Activated effector memory CD4-positive, alpha-beta T cell treated with anti-CD3 and anti-CD28 coated beads, Interleukin-2, amount 50 U/mL, for 16 hours (primary cell): ENCODE measurements at places on chromosomes 12 and 14.

DNA sequence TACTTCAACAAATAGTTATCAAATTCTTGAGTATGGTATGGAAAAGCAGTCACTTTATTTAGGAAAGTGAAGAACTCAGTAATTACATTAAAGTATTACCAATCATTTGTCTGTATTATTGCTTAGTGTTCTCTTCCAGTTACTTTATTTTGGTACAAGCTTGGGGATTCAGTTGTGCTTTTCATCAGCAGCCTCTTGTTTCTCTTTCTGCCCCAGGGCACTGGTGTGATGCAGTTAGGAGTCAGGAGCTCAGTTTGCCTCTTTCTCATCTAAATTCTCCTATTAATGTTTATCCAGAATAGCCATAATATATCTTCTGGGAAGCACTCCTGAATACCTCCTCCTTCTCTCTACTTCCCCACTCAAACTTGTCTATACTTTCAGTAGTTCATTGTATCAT, 25.7 kb downstream of the PMCH start:
- no peak for DNase-seq

DNA sequence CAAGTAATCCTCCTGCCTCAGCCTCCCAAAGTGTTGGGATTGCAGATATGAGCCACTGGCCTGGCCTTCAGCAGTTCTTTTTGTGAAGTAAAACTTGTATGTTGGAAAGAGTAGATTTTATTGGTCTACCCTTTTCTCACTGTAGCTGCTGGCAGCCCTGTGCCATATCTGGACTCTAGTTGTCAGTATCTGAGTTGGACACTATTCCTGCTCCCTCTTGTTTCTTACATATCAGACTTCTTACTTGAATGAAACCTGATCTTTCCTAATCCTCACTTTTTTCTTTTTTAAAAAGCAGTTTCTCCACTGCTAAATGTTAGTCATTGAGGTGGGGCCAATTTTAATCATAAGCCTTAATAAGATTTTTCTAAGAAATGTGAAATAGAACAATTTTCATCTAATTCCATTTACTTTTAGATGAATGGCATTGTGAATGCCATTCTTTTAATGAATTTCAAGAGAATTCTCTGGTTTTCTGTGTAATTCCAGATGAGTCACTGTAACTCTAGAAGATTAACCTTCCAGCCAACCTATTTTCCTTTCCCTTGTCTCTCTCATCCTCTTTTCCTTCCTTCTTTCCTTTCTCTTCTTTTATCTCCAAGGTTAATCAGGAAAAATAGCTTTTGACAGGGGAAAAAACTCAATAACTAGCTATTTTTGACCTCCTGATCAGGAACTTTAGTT, 88.7 kb downstream of the APAF1 start:
- DNase-seq = no peak

DNA sequence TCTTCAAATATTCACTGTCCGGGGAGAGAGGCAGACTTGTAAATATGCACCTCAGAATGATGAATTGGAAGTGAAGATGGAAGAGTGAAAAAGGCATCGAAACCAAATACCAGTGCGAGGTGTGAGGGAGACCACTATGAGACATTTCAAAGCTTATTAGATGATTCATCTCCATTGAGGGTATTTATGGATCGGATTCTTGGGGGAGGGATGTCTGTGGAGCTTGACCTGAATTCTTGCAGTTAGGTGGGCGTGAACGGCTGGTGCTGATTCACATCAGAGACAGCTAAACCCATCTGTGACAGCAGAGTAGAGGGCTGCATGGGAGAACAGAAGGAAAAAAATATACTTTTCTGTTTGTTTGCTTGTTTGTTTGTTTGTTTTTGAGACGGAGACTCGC, 677.2 kb downstream of the AACS start:
- no peak for DNase-seq

DNA sequence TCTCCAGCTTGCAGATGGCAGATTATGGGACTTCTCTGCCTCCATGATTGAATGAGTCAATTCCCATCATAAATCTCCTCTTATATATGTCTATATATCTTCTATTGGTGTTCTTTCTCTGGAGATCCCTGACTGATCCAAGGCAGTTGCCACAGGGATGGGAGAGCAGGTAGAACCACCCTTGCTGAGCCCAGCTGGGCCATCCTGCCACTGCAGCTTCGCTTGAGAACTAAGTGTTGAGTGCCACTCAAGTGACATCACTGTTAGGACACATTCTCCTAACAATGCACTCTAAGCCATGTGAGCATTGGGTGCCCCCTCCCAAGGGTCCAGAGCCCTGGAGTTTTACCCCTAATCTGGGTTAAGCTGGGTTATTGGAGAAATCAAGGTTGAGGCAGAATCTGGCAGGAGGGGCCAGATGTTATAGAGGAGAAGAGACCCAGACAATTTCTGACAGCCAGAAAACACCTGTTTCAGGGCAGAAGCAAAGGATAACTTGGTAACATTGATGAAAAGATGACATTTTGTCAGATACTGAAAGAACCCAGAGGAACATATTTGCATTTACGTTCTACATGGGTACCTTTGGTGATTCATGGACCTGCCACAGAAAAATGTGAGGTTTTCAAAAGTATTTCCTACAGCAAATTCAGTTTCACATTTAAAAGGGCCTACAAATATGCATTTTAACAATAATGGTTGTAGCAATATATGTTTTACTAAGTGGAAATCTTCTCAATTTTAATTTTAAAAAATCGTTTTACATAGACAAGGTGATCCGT, 57.2 kb upstream of the MAX start:
- DNase-seq = no peak

GRCh38 chr12:31278424-31278823, 47.5 kb downstream of the SINHCAF start:
- no peak for DNase-seq

- DNase-seq = no peak
Measured at GRCh38 chr12:133203344-133204263, 22.3 kb downstream of the ZNF268 start.

GRCh38 chr14:70646705-70647104, 5.0 kb downstream of the TTC9 start:
- DNase-seq = no peak

DNA sequence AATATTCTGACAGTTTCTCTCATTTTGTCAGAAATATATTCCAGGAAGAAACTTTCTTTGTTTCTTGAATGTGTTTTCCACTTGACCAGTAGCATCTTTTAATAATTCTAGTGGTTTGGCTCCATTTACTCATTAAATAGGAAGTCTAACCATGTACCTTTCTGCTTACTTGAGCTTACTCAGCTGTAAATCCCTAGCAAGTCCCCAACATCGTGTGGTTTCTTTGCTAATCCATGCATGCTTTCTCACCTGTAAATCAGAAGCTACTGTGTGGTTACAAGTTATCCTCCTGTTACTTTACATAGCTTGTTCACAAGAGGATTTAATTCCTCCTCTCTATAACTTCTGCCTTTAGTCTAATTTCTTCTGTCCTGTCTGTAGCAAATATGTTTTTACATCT, 227.7 kb downstream of the FSCB start:
- DNase-seq = no peak
